ENCODE measurements at places on chromosomes 5 and 9. TPM values are rescaled to one million over a fixed set of nuclear protein-coding genes. Genes with fewer than 3 reads are reported as not detected.

SLC24A2 gene
- 7.3 TPM for total RNA-seq

- H3K4me1 ChIP-seq = peaks cover 9% of the 10 kb centered on the region
- no peak overlapping the region for H3K27ac ChIP-seq
- peaks cover 5% of the 10 kb centered on the region for H3K36me3 ChIP-seq
- H3K27me3 ChIP-seq = peaks cover 4% of the 10 kb centered on the region
Measured at GRCh38 chr9:121593066-121593465, 58.4 kb upstream of the DAB2IP start.

GRCh38 chr5:127313847-127314473, 23.4 kb downstream of the MEGF10 start:
- H3K36me3 ChIP-seq = no peaks in the 10 kb centered on the region
- peak; percentile 80 for DNase-seq
- no peaks in the 10 kb centered on the region for H3K27me3 ChIP-seq
- H3K27ac ChIP-seq = no peak overlapping the region

GRCh38 chr9:113548221-113549041, 84.9 kb downstream of the RGS3 start:
- no peak overlapping the region for H3K27ac ChIP-seq
- H3K27me3 ChIP-seq = no peaks in the 10 kb centered on the region
- DNase-seq = peak; percentile 18
- no peaks in the 10 kb centered on the region for H3K36me3 ChIP-seq

AFAP1L1 gene
- total RNA-seq = 4.7 TPM

- no peaks in the 10 kb centered on the region for H3K36me3 ChIP-seq
- no peak overlapping the region for H3K27ac ChIP-seq
- no peak overlapping the region for H3K4me3 ChIP-seq
- no peak for DNase-seq
- H3K4me1 ChIP-seq = no peaks in the 10 kb centered on the region
- no peaks in the 10 kb centered on the region for H3K27me3 ChIP-seq
Measured at GRCh38 chr9:99356512-99356971, 134.5 kb downstream of the SEC61B start.

- H3K36me3 ChIP-seq = peaks cover 42% of the 10 kb centered on the region
- H3K4me1 ChIP-seq = peaks cover 17% of the 10 kb centered on the region
- peak overlapping the region; percentile 87 for H3K27ac ChIP-seq
- peak overlapping the region; percentile 96 for H3K4me3 ChIP-seq
Measured at GRCh38 chr9:125240649-125240999, 519 bp downstream of the HSPA5 start.

DND1 gene
- 15.5 TPM for total RNA-seq

GRCh38 chr9:113648586-113648985, 185.1 kb downstream of the RGS3 start:
- peaks cover 63% of the 10 kb centered on the region for H3K27me3 ChIP-seq
- H3K36me3 ChIP-seq = no peaks in the 10 kb centered on the region
- H3K4me1 ChIP-seq = peaks cover 11% of the 10 kb centered on the region
- H3K4me3 ChIP-seq = no peak overlapping the region
- no peak overlapping the region for H3K27ac ChIP-seq

GRCh38 chr5:139912158-139912557, 116.5 kb downstream of the PSD2 start:
- H3K4me1 ChIP-seq = peaks cover 9% of the 10 kb centered on the region
- no peaks in the 10 kb centered on the region for H3K36me3 ChIP-seq
- H3K4me3 ChIP-seq = no peak overlapping the region
- H3K27ac ChIP-seq = no peak overlapping the region
- DNase-seq = no peak

GDA gene
- 4.1 TPM for total RNA-seq

ANGPTL2 gene
- 7.1 TPM for total RNA-seq

GRCh38 chr9:127222388-127223095, 42.0 kb upstream of the GARNL3 start:
- peaks cover 8% of the 10 kb centered on the region for H3K4me1 ChIP-seq
- no peak for DNase-seq
- no peak overlapping the region for H3K4me3 ChIP-seq
- H3K36me3 ChIP-seq = no peaks in the 10 kb centered on the region

- H3K27me3 ChIP-seq = no peaks in the 10 kb centered on the region
- H3K4me1 ChIP-seq = no peaks in the 10 kb centered on the region
- no peak for DNase-seq
- no peak overlapping the region for H3K27ac ChIP-seq
Measured at GRCh38 chr5:43646992-43647391, 44.0 kb downstream of the NNT start.

- DNase-seq = no peak
- no peak overlapping the region for H3K27ac ChIP-seq
- 0 out of 2 replicates have a peak, but pooled peaks cover 6% of the 10 kb centered on the region for H3K4me1 ChIP-seq
- no peaks in the 10 kb centered on the region for H3K27me3 ChIP-seq
Measured at GRCh38 chr9:6576987-6577386, 68.5 kb downstream of the GLDC start.

DBH gene
- not detected for total RNA-seq

SHISAL2B gene
- total RNA-seq = 3.9 TPM

GRCh38 chr9:77290373-77290772, 113.0 kb downstream of the VPS13A start:
- peak overlapping the region; percentile 13 for H3K27ac ChIP-seq
- no peak overlapping the region for H3K4me3 ChIP-seq
- H3K4me1 ChIP-seq = peaks cover 30% of the 10 kb centered on the region
- H3K36me3 ChIP-seq = no peaks in the 10 kb centered on the region
- DNase-seq = peak; percentile 48
- H3K27me3 ChIP-seq = no peaks in the 10 kb centered on the region

Measured in GM23338 (cell line).